ENCODE measurements at places on chromosomes 1 and 21.

- no peak for DNase-seq
- H3K36me3 ChIP-seq: no peaks in the 10 kb centered on the region
- H3K4me1 ChIP-seq: no peaks in the 10 kb centered on the region
Measured at GRCh38 chr1:245822996-245823395, 668.2 kb downstream of the KIF26B start.

GRCh38 chr1:24406788-24407187, 6.8 kb downstream of the STPG1 start:
- peaks cover under 1% of the 10 kb centered on the region for H3K4me1 ChIP-seq
- H3K36me3 ChIP-seq: no peaks in the 10 kb centered on the region
- no peaks in the 10 kb centered on the region for H3K27me3 ChIP-seq
- H3K4me3 ChIP-seq: no peak overlapping the region

GRCh38 chr1:185537596-185537995, 196.6 kb upstream of the HMCN1 start:
- no peaks in the 10 kb centered on the region for H3K36me3 ChIP-seq
- H3K27ac ChIP-seq: no peak overlapping the region
- no peak overlapping the region for H3K4me3 ChIP-seq
- H3K27me3 ChIP-seq: no peaks in the 10 kb centered on the region
- H3K4me1 ChIP-seq: peaks cover 3% of the 10 kb centered on the region
- DNase-seq: no peak

GRCh38 chr21:42524341-42525028, 10.8 kb downstream of the SLC37A1 start:
- peak; percentile 90 for DNase-seq
- peaks cover 76% of the 10 kb centered on the region for H3K36me3 ChIP-seq
- H3K4me1 ChIP-seq: peaks cover 87% of the 10 kb centered on the region
- H3K27ac ChIP-seq: peak overlapping the region; percentile 95
- peak overlapping the region; percentile 78 for H3K4me3 ChIP-seq

DNA sequence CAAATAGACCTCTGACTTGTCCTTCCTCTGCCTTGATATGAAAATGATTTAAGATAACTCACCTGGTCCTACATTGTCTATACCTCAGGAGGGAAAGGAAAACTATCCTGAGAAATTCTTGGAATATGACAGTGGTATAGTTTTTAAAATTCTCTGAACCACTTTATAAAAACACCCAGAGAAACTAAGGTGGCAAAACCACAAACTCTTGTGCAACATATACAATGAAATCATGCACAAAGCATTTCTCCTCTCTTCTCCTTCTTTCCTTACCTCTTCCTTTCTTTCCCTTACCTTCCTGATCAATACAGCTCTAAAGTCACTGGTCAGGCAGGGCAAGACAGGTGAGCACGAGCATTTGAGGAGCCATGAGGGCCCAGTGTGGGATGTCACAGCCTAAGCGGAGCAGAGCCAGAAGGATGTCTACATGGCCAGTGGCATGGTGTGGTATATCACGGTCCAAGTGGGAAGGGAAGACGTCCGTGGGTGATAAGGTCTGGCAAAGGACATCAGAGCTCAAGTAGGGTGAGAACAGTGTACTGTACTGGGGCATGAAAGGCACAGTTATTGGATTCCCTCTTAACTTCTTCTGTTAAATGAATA, 543.3 kb downstream of the DPYD start:
- H3K4me3 ChIP-seq: no peak overlapping the region
- H3K27me3 ChIP-seq: no peaks in the 10 kb centered on the region
- peaks cover 2% of the 10 kb centered on the region for H3K36me3 ChIP-seq
- no peaks in the 10 kb centered on the region for H3K4me1 ChIP-seq
- no peak for DNase-seq

GRCh38 chr1:55877437-55878232, 662.5 kb upstream of the USP24 start:
- H3K36me3 ChIP-seq: no peaks in the 10 kb centered on the region
- no peaks in the 10 kb centered on the region for H3K27me3 ChIP-seq
- no peak for DNase-seq
- no peaks in the 10 kb centered on the region for H3K4me1 ChIP-seq
- no peak overlapping the region for H3K4me3 ChIP-seq
- no peak overlapping the region for H3K27ac ChIP-seq

DNA sequence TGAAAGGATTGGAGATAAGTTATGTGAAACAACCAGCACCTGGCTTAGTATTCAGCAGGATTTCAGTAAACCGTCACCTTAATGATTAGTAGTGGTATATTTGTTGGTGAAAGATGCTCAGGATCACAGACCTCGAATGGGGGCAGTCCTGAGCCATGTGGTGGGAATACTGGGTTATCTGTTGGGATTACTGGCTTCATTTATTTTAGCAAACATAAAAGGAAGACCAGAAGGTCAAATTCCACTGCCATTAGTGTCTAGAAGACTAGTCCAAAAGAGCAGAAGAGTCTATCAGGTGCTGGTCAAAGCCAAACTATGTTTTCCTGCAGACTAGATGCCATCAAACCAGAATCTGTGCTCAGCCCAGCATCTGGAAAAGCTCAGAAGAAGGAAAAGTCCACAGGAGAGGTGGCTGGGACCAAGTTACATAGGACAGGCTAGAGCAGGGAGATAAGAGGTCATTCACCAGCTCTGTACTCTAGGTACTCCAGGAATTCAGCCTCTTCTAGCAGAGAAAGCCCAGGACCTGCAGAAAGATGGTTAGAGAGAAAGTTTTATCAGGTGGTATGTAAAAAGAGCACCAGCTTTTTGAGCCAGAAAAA, 343.4 kb downstream of the PLPP3 start:
- H3K36me3 ChIP-seq: no peaks in the 10 kb centered on the region
- H3K27ac ChIP-seq: no peak overlapping the region
- H3K4me3 ChIP-seq: no peak overlapping the region
- H3K4me1 ChIP-seq: no peaks in the 10 kb centered on the region
- DNase-seq: no peak
- no peaks in the 10 kb centered on the region for H3K27me3 ChIP-seq

DNA sequence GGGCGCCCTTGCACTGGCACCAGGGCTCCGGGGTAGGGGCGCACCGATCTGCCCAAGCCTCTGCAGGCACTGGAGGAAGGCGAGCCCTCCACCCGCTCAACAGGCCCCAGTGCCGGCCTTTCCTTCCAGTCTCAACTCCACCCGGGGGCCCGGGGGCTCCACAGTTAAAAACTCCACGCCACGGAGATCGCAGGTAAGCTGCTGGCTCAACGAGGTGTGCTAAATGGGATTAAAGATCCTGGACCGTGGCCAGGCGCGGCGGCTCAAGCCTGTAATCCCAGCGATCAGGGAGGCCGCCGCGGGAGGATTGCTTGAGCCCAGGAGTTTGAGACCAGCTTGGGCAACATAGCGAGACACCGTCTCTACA, 536 bp downstream of the HSF2BP start:
- H3K4me3 ChIP-seq: peak overlapping the region; percentile 79
- DNase-seq: no peak
- peak overlapping the region; percentile 84 for H3K27ac ChIP-seq
- peaks cover 3% of the 10 kb centered on the region for H3K27me3 ChIP-seq

All from activated B cell treated with CpG ODN at 0.5 μM for 24 hours (primary cell).